ENCODE measurements at places on chromosomes 3 and 15.

DNA sequence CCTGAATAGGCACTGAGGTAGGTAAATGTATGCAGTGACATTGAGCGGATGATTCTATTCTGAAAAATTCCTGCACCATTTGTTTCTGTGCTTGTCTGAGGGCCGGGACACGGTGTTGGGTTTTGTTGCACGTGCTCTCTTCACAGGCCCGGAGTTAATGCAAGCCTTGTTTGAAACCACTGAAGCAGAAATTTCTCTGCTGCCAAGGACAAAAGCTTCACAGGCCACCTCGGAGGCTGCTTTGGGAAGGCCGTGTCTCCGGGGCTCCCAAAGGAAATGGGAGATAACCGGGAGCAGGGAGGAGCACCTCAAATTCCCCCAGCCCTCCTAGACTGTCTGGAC lies 179.4 kb downstream of the OPA1 start:
- no peak for DNase-seq

DNA sequence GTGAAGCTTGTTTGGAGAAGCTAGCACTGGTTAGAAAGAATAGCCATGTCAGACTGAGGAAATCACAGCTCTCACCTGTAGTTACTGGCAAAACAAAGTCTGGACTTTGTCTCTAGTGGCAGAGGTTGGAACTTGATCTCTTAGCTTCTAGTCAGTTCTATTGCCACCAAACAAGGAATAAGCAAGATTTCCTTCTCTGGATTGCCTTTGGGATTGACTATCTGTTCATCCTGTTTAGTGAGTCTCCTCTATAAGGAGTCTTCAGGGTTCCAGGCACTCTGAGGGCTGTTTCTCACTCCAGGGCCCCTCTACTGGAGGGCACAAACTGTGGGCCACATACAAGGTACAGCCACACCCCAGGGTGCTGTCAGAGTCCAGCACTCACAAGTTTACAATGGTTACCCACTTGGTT lies 426.6 kb upstream of the THBS1 start:
- DNase-seq = no peak

GRCh38 chr15:98131924-98132323 lies 171.4 kb downstream of the ARRDC4 start:
- no peak for DNase-seq

DNA sequence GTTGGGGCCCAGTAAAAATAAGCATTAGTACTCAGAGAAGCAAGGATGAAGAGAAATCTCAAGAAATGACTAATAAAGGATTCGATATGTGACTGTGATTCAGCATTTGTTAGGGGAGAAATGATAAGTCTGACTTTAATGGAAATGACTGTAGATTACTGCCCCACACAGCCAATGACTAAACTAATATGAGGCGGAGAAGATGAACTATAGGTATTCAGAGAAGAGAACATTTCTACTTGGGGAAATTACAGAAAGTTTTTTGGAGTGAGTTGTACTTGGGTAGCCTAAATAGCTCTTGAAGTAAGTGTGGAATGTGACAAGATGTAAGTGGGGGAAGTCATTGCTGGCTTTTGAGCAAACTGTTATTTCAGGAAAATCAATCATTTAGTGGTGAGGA lies 380.0 kb downstream of the PDCD6IP start:
- peak; percentile 96 for DNase-seq

- DNase-seq = no peak
Observed at GRCh38 chr3:82240322-82240721, 478.9 kb upstream of the GBE1 start.

- no peak for DNase-seq
Observed at GRCh38 chr3:49012441-49013017, 5.3 kb downstream of the WDR6 start.

DNA sequence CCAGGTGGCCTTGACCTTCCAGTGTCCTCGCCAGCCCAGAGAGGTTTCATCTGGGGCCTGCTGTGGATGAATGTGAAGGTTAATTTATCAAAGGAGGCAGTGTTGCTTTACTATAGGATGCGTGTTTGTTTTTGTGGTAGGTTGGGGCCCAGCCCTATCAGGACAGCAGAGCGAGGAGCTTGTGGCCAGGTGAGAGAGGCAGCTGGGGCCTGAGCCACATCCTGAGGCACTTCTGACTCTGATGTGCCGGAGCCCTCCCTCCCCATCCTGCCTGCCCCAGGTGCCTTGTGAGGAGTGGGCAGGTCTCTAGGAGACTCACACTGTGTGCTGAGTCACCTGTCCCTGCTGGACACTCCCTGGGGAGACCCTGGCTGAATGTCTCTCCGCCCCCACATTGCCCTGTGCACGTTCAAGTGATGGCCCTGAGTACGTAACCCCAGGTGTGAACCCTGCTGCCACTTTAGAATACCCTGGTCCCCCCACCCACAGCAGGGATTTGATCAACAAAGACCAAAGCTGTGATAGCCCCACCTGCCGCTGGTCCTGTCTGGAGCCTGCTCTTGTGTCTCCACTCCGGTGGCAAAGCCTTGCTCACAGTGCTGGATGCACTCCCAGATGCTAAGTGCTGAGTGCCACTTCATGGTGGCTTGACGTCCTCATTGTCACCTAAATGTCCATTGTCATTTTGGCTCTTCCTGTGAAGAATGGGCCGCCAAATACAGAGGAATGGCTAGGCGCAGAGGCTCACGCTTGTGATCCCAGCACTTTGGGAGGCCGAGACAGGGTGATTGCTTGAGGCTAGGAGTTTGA lies 16.0 kb downstream of the FBLN2 start:
- DNase-seq = no peak

- peak; percentile 53 for DNase-seq
Observed at GRCh38 chr3:189186101-189186500, 14.3 kb downstream of the TPRG1 start.

DNA sequence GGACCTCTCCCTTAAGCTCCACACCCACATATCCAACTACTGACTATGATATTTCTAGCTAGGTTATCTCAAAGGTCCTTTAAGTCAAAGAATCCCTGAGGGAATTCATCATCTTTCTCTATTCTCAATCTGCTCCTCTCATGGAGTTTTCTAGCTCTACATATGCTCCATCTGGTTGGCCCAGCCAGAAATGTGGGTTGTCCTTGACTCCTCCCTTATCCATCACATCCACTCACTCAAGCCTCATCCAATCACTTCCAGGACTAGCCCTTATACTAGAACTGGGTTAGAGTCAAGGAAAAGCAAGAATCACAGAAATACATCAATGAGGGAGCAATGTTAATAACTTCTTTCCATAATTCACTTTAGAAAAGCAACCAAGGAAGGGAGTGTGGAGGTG lies 45.4 kb downstream of the ZNF106 start:
- DNase-seq = no peak

DNA sequence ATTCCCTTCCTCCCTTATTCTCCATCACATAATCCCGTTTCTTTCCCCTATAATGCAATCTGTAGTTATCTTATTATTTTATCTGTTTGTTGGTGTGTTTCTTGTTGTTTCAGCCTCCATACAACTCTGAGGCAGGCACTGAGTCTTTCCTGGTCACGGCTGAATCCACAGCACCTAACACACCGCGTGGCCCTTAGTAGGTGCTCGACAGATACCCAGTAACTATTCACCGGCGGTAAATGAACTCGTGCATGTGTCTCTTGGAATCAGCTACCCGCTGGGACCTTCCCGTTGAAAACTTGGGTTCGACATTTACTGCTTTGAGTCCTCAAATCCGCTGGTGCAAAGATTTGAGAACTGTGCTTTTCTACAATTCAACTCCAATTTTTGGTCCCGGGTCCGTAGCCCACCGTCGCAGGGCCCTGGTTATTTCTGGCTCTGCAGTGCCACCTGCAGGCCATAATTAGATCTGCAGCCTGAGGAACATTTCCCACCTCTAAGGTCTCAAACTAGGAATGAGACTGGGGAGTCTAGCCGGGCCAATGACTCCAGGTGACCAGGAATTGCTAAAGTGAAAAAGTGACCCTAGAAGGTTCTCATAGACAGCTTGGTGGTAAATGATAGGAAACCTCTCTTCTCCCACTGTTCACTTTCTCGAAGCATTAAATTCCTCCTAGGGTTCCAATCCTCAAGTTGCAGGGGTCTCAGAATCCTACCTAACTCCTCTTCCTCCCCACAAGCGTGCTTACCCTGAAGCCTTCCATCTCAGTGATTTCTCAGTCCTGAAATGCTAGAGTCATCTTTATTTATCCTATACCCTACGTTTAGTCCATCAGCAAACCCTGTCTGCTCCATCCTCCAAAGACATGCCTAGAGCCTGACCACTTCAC lies 40.0 kb upstream of the TRH start:
- DNase-seq = peak; percentile 30

DNA sequence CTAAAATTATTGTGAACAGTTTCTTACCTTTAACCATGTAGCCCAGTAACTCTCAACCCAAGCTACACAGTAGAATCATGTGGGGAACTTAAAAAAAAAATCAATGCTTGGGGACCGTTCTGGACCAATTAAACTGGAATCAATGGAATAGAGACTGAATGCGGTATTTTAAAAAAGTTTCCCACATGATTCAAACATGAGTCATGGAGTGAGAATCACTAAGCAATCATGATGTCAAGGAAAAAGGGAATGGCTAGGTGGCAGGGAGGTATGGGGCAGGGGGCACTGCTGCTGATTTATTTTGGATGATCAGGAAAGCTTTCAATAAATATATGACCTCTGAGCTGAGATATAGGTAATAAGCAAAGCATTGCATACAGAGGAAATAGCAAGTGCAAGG lies 250.5 kb upstream of the RORA start:
- DNase-seq = peak; percentile 65

- DNase-seq = peak; percentile 37
Observed at GRCh38 chr15:62502451-62502850, 337.4 kb upstream of the C2CD4B start.

DNA sequence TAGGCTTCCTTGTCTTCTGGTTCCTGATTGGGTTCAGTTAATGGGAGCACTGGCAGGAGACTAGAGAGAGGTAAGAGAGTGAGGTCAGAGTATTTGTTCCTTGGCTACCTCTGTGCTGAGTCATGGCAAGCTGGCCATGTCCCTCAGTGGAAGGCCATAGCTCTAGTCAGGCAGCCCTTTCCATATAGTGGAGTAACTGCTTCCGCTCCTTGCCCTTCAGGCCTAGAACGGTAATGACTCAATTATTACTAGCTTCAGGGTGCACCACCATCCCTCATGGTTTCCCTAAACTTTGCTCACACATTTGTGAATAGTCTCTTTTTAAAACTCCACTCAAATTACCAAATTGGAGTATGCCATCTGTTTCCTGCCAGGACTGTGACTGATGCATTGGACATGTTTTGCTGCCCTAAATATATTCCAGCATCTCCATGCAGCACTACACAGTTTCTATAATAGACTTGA lies 10.5 kb upstream of the ANO10 start:
- DNase-seq = peak; percentile 63

DNA sequence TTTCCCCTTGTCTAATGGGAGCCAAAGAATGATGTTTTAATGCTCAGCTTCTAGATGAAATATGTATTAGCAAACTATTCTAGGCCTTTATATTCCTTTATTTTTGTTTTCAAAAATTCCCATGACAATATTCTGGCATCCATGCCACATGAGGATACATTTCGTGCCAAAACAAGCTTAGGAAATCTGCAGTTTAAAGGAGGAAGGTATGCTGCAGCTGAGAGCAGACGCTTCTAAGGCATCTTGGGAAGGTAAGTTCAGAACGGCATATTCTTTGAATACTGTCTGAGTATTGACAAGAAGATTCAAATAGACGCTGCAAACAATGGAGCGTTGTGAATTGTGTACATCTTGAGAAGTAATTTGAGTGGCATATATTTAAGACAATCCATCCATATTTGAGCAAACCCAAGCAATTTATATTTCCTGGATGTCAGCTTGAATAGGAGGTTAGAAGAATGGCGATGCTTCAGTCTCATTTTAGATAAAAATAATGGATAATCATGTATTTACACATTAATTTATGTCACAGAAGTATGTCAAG lies 158.6 kb downstream of the RAP2B start:
- no peak for DNase-seq

DNA sequence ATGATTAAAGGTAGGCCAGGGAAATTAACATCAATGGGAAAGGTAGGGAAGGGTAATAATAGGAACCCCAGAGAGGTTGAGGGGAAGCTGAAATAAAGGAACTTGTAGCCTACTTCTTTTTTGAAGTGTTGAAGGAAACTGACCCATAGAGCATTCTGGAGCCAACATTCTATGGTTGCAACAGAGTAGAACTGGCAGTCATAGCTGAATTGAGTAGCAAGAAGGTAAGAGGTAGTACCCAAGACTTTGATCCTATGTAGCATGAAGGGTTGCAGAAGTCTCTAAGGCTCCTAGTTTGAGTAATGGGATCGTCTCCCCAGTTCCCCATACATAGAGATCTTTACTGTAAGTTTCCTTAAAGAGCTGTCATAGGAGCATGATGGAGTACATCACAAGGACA lies 7.4 kb upstream of the ZNF774 start:
- DNase-seq = no peak

GRCh38 chr3:68958932-68959331 lies 26.6 kb upstream of the TAFA4 start:
- no peak for DNase-seq

- DNase-seq = no peak
Observed at GRCh38 chr15:101357333-101357732, 62.3 kb upstream of the SNRPA1 start.

DNA sequence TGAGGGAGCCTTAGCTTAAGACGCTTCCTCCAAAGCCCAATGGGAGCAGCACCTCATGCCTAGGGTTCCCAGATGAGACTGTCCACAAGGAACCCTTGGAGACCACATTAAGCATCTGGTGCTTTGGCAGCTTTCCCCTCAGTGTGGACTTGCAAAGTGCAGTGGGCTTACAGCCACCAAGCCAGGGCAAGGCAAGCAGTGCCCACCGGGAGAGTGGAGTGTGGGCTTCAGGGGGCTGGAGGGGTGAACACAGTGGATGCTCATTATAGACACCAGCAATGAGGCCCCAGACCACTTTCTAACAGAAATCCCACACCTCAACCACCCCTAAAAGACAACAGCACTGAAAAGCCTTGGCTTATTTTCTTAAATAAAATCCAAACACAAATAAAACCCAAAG lies 9.1 kb upstream of the MUSTN1 start:
- DNase-seq = no peak

DNA sequence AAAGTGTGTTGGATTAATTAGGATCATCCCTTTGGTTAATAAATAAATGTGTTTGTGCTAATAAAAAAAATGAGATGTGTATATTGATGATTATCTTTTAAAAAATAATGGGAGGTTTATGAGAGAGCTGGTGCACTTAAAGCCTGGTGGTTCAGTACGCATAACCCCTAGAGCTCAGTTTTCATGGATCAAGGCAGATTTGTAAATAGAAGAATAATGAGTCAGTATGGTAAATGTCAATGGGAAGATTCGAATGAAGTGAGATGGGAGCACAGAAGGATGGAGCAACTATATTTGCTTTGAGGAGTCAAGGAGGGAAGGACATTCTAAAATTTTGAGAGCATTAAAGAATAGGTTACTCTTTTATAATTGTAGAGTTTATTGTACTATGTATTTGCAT lies 35.4 kb downstream of the AKAP13 start:
- no peak for DNase-seq

GRCh38 chr3:40427045-40427669 lies 30.0 kb upstream of the RPL14 start:
- no peak for DNase-seq

- DNase-seq = no peak
Observed at GRCh38 chr3:102302020-102302419, 132.8 kb upstream of the ZPLD1 start.
